Neural crest cell (in vitro differentiated cells): ENCODE measurements at places on chromosomes 4 and X.

DNA sequence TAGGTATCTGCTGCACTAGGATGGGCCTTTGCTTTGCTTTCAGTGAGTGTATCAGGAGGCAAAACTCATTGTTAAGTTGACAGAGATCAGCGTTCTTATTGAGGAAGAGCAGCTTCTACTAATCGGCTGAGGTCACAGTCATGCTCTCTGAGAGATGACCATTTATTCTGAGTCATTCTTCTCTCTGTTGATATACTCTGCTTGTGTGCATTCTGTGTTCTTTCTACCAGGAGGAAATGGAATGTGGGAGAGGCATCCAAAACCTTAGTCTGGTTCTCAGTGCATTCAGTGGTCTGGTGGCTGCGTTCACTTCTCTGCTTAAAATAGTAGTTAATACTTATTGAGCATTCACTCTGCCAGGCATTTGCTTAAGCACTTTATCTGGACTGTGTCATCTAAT is 66.2 kb downstream of the RRAGB start:
- no peak overlapping the region for H3K27ac ChIP-seq
- no peak for DNase-seq
- H3K4me3 ChIP-seq = no peak overlapping the region
- no peaks in the 10 kb centered on the region for H3K27me3 ChIP-seq
- no peaks in the 10 kb centered on the region for H3K4me1 ChIP-seq

DNA sequence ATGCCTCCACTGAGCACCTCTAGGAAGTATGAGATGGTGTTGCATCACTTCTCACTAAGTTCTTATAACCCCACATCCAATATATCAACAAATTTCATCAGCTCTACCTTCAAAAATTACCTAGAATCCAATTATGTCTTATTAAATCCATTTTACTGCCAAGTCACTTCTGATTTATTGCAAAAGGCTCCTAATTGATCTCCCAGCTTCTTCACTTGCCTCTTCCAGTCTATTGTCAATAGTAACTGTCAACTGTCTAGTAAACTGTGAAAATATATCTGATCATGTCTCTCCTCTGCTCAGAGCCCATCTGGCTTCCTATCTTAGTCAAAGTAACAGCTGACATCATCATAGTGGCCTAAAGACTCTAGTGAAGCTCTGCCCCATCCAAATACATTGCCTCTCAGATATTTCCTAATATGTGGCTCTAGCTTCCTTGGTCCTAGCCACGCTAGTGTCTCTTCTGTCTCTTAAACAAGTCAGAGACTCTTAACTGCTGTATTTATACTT is 414.5 kb upstream of the ATOH1 start:
- no peak for DNase-seq
- no peak overlapping the region for H3K27ac ChIP-seq
- H3K36me3 ChIP-seq = no peaks in the 10 kb centered on the region
- H3K27me3 ChIP-seq = no peaks in the 10 kb centered on the region
- no peaks in the 10 kb centered on the region for H3K4me1 ChIP-seq
- H3K4me3 ChIP-seq = no peak overlapping the region

- no peak overlapping the region for H3K27ac ChIP-seq
- peaks cover 43% of the 10 kb centered on the region for H3K4me1 ChIP-seq
- DNase-seq = no peak
- H3K27me3 ChIP-seq = no peaks in the 10 kb centered on the region
- no peak overlapping the region for H3K4me3 ChIP-seq
- H3K36me3 ChIP-seq = no peaks in the 10 kb centered on the region
These were observed 77.7 kb upstream of the DHX15 start for GRCh38 chr4:24662056-24662455.

DNA sequence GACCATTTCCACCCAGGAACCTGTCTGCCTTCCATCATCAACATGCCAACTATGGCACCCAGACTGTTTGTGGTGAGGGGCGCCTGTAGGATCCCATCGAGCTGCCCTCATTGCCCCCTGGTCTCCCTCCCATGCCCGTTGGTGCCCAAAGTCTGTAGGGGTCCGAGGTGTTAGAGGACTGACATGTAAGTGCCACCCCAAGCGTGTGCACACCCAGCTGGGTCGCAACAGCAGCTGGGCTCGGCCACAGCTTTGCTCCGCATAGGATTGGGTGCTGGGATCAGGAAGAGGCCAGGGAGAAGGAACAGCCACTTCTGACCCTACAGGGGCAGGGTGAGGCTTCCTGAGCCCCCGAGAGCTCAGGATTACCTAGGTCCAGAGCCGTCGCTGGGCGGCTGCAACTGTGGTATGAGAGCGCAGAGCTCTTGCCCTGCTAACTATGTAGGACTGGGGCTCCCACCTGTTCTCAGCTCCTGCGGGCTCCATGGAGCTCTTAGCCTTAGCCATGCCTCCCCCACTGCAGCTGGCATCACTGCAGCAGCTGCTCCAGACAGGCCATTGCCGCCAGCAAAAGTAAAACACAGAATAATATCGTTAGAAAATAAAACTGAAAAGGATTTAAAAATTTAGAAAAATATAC is 1160.3 kb downstream of the FSTL5 start:
- H3K36me3 ChIP-seq = no peaks in the 10 kb centered on the region
- no peak overlapping the region for H3K27ac ChIP-seq
- no peaks in the 10 kb centered on the region for H3K27me3 ChIP-seq
- H3K4me3 ChIP-seq = no peak overlapping the region
- DNase-seq = no peak
- H3K4me1 ChIP-seq = no peaks in the 10 kb centered on the region

DNA sequence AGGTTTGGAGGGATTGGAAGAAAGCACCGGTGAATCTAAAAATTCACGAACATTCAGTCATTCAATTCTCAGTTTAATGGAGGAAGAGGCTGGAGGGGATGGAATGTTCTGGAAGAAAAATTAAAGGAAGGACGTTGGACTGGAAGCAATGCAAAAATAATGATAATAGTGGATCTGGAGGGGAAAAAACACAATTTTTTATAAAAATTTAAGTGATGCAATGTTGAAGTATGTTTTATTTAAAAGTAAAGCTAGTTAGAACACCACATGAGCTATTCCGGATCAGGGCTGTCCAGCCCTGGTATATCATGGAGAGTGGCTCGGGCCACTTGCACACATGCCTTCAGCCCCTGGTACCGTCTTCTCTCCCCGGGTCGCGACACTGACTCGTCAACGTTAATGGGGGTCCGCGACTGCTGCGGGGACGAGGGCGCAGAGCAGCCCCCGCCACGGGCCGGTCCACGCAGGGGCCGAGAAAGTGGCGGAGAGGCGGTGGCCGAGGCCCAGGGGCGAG is 204.6 kb downstream of the TENM3 start:
- peaks cover 38% of the 10 kb centered on the region for H3K4me1 ChIP-seq
- DNase-seq = peak; percentile 19
- H3K4me3 ChIP-seq = peak overlapping the region; percentile 90

- no peak overlapping the region for H3K4me3 ChIP-seq
- H3K27me3 ChIP-seq = no peaks in the 10 kb centered on the region
- H3K4me1 ChIP-seq = peaks cover 4% of the 10 kb centered on the region
- no peaks in the 10 kb centered on the region for H3K36me3 ChIP-seq
These were observed 65.2 kb upstream of the FAM47B start for GRCh38 chrX:34877436-34877835.

DNA sequence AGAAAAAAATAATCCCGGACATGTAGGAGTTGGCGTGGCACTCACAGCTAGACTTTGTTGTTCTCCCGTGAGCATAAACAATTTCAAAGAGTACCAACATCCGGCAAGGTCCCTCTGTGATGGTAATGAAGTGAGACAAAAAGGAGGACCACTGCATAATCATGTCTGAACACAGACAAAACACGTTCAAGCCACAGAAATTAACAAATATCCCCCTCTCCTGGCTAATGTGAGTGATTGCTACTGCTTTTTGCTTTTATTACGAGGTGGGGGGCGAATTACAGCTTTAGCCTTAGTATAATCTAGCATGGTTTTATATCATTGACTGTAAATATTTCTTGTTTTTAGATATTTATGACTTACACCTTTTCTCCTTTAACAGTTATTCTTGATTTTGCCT is 118.5 kb downstream of the PLS3 start:
- H3K4me3 ChIP-seq = no peak overlapping the region
- DNase-seq = no peak
- peaks cover 10% of the 10 kb centered on the region for H3K4me1 ChIP-seq
- no peaks in the 10 kb centered on the region for H3K27me3 ChIP-seq
- H3K36me3 ChIP-seq = no peaks in the 10 kb centered on the region

- H3K36me3 ChIP-seq = no peaks in the 10 kb centered on the region
- no peak for DNase-seq
- no peak overlapping the region for H3K4me3 ChIP-seq
- no peaks in the 10 kb centered on the region for H3K27me3 ChIP-seq
- H3K4me1 ChIP-seq = no peaks in the 10 kb centered on the region
- H3K27ac ChIP-seq = no peak overlapping the region
These were observed 200.4 kb upstream of the PITX2 start for GRCh38 chr4:110823251-110823650.

DNA sequence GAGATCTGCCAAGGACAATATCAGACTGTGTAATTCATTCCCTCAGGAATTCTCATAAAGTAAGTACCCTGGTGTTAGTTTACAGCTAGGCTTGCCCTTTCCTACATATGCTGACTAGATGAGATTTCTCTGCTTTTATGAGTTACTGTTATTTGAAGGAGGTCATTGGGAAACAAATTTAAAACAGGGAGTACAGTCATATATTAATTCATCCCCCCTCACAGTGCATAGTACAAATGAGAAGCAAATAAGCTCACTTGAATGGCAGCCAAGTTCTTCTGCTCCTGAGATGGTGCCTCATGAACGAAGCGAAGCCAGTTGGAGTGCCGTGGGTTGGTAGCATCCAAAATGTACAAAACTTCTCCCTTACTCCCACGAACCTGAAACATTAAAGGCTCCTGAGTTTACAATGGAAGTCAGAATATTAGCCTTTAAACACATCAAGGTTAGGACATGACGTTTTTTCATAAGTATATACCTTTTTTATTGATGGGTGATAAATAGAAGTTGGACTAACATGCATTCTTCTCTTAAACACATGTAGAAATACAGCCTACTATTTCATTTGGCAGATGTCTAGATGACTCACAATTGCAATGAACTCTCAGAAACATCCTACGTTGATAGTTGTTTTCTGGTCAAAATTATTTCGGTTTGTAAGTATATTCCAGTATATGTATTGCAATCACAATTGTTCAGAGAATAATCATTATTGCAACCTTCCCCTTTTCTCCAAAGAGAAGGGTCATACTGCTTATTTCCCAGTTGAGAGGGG is 69.2 kb downstream of the PRDM5 start:
- H3K4me1 ChIP-seq = no peaks in the 10 kb centered on the region
- DNase-seq = no peak
- H3K36me3 ChIP-seq = peaks cover 9% of the 10 kb centered on the region
- H3K27ac ChIP-seq = no peak overlapping the region

DNA sequence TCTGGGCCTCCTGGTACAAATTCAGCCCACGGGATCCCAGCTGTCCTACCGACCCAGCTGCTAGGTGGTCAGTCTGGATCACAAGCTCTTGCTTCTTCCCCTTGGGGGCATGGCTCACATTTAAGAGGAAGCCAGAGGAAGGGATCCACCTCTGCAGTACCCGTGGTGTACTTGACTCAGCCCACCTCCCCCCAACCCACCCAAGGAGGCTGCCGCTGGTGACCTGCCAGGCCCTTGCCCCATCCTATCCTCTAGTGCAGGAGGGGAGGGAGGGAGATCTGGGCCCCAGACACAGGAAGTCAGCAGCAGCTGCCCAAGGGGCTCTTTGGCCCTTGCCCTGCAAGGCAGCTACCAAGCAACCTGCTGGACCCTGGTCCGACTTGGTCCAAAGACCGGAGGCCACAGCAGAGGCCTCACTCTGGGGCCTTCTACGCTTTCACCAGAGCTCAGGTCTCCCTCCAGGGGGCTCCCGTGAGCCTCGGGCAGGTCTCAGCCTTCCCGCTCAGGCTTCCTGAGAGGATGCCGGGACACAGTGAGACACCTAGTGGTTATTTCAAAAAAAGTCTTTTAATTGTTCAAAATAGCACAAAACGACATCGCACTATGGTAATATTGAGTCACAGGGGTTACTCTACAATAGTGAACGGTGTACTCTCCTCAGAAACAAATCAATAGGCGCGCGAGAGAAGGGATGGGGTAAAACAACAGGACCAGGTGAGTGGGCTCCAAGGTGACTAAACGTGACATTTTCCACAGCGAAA is 2.7 kb upstream of the RENBP start:
- peaks cover 24% of the 10 kb centered on the region for H3K4me1 ChIP-seq
- peak overlapping the region; percentile 83 for H3K27ac ChIP-seq
- DNase-seq = peak; percentile 71
- H3K36me3 ChIP-seq = peaks cover 26% of the 10 kb centered on the region

DNA sequence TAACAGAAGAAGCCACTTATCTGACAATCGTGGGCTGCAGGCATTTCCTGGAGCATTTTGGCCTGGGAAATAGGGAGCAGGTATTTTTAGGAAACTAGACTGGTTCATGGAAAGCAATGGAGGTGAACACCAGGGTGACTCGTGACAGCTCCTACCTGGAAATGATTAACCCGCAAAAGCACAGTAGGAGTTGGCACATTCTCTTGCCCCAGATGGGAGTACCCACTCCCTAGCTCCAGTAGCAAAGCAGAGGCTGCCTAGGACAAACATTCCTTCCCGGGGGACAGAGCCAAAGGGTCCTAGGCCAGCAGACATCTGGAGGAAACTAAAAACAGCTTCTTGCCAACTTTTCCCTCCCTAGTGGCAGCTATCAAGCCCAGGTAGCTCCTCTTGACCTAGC is 29.0 kb downstream of the RTL5 start:
- peaks cover 5% of the 10 kb centered on the region for H3K36me3 ChIP-seq
- peaks cover 7% of the 10 kb centered on the region for H3K4me1 ChIP-seq
- DNase-seq = no peak
- no peaks in the 10 kb centered on the region for H3K27me3 ChIP-seq
- H3K4me3 ChIP-seq = no peak overlapping the region

GRCh38 chr4:153346563-153346962 is 2.1 kb downstream of the MND1 start:
- no peaks in the 10 kb centered on the region for H3K36me3 ChIP-seq
- peaks cover 3% of the 10 kb centered on the region for H3K27me3 ChIP-seq

- peaks cover 2% of the 10 kb centered on the region for H3K36me3 ChIP-seq
- peak overlapping the region; percentile 98 for H3K4me3 ChIP-seq
- no peaks in the 10 kb centered on the region for H3K27me3 ChIP-seq
These were observed 646 bp downstream of the ABCB7 start for GRCh38 chrX:75155447-75155826.

- H3K4me3 ChIP-seq = no peak overlapping the region
- peaks cover 30% of the 10 kb centered on the region for H3K4me1 ChIP-seq
- DNase-seq = no peak
- no peak overlapping the region for H3K27ac ChIP-seq
These were observed 94.3 kb upstream of the ATXN3L start for GRCh38 chrX:13414006-13414647.

DNA sequence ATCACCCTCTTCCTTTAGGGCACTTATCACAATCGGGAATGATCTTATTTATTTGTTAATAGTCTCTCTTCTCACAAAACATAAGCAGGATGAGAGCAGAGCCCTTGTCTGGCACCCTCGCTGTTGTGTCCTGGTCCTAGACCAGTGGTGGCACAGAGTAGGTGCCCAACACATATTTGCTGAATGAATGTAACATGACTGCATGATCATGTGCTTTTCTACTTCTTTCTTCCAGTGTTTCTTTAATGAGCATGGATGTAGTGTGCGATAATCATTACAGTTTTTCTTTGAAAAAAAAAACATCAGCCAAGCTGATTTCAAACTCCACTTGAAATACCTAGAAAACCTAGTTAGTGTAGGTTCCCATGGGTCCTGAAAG is 164.1 kb downstream of the CHIC2 start:
- DNase-seq = no peak
- H3K36me3 ChIP-seq = no peaks in the 10 kb centered on the region
- no peak overlapping the region for H3K27ac ChIP-seq
- peaks cover 2% of the 10 kb centered on the region for H3K4me1 ChIP-seq
- H3K4me3 ChIP-seq = no peak overlapping the region
